ENCODE measurements at places on chromosomes 1 and 21. TPM values are rescaled to one million over a fixed set of nuclear protein-coding genes. Genes with fewer than 3 reads are reported as not detected.

STIL gene
- total RNA-seq, result 28.0 TPM

C8B gene
- total RNA-seq, result not detected

PTGFR gene
- total RNA-seq, result not detected

DNA sequence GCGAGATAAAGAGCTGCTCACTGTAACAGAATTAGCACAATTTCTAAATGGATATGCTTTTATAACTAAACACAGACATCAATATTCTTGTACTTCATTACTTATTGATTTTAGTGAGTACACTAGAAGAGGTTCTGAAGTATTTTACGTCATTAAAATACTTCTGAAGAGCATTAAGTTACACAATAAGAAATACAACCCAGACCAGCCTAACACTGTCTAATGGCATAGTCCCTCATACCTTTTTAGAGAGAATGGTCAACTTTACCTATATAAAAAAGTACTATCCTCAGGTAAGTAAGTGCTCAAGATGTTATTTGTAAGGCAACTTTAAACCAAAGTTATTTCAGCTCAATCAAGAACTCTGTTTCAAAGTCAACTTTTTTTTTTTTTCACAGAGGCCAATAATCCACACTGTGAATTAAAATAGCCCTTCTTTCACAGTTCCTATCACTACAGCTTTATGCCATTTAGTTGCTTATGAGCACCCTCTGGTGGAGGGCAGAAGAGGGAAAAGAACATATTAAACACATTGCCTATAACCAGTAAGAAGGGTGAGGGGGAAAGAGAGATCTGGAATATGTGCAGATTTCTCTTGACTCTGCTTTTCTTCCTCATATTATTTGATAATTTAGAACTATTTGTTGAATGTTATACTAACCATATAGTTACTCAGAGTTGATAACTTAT, 182.1 kb upstream of the DMRTA2 start:
- peak; percentile 66 for DNase-seq
- no peak overlapping the region for H3K4me3 ChIP-seq
- no peaks in the 10 kb centered on the region for H3K4me1 ChIP-seq
- H3K27ac ChIP-seq, result no peak overlapping the region
- no peaks in the 10 kb centered on the region for H3K27me3 ChIP-seq

GRCh38 chr1:175331891-175332290, 139.3 kb upstream of the KIAA0040 start:
- no peak overlapping the region for H3K4me3 ChIP-seq
- H3K27ac ChIP-seq, result no peak overlapping the region
- no peaks in the 10 kb centered on the region for H3K4me1 ChIP-seq
- no peak for DNase-seq

Measured in activated CD4-positive, alpha-beta T cell treated with anti-CD3 and anti-CD28 coated beads, Interleukin-2, amount 10 ng/mL, durations not matched to agents 24 days and 14 days (primary cell).